Gastroesophageal sphincter (tissue), 4 donors: ENCODE measurements at places on chromosomes 1 and 21.

DNA sequence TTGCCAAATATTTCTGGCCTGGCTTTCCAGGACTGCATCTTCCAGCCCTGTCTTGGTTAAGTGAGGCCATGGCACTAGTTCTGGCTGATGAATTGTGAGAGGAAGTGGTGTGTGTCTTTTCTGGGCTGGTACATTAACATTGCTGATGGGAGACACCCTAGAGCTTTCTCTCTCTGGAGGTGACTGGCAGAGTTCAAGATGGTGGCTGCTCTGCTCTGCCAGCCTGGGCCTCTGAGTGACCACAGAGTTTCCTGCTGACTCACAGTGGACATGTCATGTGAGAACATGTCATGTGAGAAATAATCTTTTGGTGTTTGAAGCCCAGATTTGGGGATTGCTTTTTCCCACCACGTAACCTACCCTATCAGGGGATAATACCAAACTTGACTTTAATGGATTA is 218.0 kb upstream of the KIAA0040 start:
- ATAC-seq, result no peak

DNA sequence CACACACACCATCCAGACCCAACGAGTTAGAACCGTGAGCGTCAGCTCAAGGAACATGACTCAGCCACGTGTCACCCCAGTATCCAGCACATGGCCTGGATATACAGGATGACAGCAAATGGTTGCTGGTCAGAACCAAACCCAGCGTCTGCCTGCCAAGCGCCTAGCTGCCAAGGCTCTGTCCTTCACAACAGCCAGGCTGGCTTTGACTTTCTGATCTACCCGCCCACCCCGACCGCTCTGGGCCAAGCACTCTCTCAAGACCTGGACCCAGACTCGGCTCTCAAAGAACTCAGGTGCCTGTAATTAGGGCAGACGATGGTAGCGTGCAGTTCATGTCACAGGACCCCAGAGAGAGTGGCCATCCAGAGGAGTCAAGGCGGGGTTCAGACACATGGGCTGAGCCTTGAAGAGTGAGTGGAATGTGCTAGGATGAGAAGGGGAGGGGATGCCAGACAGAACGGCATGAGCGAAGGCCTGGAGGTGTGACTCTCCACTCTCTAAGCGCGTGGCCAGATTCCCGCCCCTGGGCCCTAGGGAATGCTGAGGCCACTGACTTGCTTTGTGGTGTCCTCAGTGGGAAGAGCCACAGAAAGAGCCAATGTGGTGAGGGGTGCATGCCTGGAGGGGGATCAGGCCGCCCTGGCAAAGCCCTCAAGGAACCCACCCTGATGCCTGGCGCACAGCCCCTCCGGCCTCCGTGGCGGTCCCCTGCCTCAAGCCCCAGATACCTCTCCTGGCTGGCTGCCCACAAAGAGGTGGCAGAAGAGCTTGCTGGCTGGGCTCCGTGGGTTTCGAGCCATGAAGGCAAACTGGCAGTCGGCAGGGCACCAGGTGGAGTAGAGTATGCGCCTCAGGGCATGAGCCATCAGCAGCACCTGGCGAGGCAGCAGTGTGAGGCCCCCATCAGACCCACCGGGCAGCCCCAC is 7.0 kb downstream of the SH2D5 start:
- ATAC-seq, result no peak

DNA sequence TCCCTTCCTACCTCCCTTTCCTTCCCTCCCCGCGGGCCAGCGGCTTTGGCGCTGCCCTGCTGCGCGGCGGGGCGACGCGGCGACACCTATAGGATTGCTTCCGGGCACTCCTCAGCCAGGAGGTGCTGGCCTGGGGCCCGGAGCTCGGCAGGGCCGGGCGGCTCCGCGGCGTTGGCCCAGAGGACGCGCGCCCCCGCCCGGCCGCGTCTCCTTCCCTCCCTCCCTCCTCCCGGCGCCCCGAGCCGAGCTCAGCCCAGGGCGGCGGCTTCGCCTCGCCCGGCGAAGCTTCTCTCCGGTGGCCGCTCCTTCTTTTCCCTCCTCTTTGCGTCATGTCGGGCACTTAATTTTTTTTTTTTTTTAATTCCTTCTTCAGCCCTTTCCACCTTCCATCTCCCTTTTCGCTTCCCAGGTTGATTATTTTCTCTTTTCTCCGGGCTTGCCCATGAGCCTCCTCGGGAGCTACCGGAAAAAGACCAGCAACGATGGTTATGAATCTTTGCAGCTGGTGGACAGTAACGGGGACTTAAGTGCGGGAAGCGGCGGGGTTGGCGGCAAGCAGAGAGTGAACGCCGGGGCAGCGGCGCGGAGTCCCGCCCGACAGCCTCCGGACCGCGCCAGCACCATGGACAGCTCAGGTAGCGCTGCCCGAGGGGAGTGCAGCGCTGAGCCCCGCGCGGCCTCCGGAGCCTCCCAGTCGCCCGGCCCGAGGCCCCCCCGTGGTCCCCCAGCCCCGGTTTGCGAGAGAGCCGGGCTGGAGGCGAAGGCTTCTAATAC is at the start of gene DNAJC6:
Gene DNAJC6 (plus strand): TSS at position 240 of the 774 bp plus-strand sequence. CDS start 203 bp downstream, at position 443.
- peak; percentile 96 for ATAC-seq

GRCh38 chr1:25338986-25339385 is 852 bp downstream of the TMEM50A start:
- ATAC-seq, result no peak

DNA sequence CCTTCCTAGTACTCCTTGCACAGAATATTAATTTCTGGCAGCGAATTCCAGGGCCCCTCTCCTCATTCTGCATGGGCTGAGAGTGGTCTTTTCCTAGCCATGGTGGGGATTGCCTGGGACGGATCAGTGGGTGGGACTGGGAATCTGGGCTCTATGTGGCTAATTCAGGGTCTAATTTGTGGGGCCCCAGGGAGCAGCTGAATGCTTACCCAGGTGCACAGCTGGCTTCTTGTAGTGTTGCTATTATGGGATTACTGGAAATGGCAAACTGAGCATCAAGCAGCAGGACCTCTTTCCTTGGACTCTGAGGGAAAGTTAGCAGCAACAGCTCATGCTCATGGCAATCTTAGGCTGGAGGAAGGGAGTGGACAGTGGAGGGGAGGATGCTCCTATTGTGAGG is 187.1 kb upstream of the CACNA1E start:
- ATAC-seq, result no peak

DNA sequence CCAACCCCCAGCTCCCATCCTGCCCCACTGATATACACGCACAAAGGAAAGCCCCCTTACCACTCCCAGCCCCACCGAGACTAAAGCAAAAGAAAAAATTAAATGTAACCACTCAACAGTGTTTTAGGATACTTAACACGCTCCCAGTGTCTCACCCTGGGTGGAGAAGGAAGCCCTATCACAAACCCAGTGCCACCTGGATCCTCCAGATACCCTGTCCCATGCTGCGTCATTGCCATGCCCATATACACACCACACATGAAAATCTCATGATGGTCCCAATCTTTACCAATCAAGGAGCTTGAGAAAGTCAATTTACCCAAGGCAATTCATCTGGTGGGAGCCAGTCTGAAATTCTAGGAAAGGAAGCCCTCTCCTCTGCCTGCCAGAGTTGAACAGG is 11.2 kb downstream of the KIAA1614 start:
- no peak for ATAC-seq

DNA sequence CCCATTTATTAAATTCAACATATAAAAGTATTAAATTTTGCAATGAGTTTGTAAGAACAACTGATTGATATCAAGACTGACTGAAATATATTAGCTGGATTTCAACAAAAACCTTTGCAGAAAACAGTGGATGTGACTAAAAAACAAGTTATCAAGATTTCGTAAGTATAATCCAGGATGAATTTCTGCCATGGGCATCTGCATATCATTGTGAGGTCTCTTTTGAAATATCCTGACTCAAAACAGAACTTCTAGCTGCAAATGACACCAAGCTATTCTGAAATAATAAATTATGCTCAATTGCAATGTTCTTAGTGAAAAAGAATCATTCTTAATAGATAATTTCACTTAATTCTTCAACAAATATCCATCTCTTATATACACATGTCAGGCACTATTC is 52.6 kb downstream of the CD34 start:
- ATAC-seq, result peak; percentile 35

GRCh38 chr1:185080422-185080821 is 35.1 kb downstream of the RNF2 start:
- no peak for ATAC-seq

- ATAC-seq, result no peak
Measured at GRCh38 chr1:155794605-155795245, 62.3 kb downstream of the GON4L start.

GRCh38 chr1:193077991-193078390 is 18.6 kb downstream of the RO60 start:
- ATAC-seq, result no peak

- ATAC-seq, result no peak
Measured at GRCh38 chr1:231923491-231924041, 297.0 kb downstream of the DISC1 start.

DNA sequence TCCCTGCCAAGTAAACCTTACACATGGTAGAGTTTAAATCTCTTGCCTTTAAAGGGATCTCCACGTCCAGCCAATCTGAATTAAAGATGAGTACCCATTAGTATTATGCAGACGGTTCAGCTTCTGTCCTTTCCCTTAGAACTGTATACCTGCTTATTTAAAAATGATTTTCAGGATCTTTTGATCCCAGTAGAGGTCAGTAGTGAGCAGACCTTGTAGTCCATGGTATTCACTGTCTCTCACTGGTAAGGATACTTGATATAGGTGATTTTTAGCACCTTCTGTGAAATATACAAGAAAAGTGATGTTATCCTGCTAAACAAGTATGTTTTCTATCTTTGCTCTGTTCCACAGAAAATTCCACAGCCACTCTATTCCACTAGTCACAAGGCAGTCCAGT is 1211.6 kb upstream of the ADGRL4 start:
- ATAC-seq, result no peak

DNA sequence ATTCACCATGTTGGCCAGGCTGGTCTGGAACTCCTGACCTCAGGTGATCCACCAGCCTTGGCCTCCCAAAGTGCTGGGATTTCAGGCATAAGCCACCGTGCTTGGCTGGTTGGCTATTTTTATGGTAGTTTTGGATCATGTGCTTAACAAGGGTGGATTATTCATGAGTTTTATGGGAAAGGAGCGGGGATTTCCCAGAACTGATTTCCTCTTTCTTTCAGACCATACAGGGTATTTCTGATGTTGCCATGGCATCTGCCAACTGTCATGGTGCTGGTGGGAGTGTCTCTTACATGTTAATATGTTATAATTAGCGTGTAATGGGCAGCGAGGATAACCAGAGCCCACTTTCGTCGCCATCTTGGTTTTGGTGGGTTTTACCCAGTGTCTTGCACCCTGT is 3.2 kb downstream of the TRPM2 start:
- no peak for ATAC-seq

- no peak for ATAC-seq
Measured at GRCh38 chr1:47755101-47755990, 241.8 kb downstream of the TRABD2B start.

GRCh38 chr1:42529724-42530181 is 66.7 kb downstream of the CCDC30 start:
- no peak for ATAC-seq

DNA sequence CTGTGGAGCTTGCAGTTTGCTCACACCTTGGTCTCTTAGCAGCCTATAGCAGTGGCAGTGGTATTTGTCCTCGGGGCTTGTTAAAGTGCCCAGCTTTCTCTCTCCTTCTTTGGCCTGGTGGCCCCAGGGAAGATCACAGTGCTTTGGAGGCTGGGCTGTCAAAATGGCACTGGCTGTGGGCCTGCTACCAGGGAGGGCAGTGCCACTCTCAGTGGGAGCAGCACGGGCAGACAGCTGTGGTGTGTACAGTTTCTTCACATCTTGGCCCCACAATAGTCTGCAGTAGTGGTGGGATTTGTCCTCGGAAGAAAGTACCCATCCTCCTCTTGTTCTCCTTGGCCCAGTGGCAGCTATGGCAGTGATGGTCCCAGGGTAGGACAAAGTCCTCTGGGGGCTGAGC is 164.4 kb upstream of the GORAB start:
- no peak for ATAC-seq

GRCh38 chr1:25924454-25924853 is 18.2 kb upstream of the STMN1 start:
- no peak for ATAC-seq

GRCh38 chr1:233667741-233668140 is 53.8 kb downstream of the KCNK1 start:
- ATAC-seq, result no peak

GRCh38 chr1:32741413-32742198 is 39.0 kb upstream of the SYNC start:
- ATAC-seq, result peak; percentile 83

- peak; percentile 51 for ATAC-seq
Measured at GRCh38 chr1:85313888-85314696, 37.7 kb upstream of the BCL10 start.

GRCh38 chr1:107169615-107170014 is 28.8 kb downstream of the NTNG1 start:
- no peak for ATAC-seq
